ENCODE measurements at places on chromosomes 11 and 22. TPM values are rescaled to one million over a fixed set of nuclear protein-coding genes. Genes with fewer than 3 reads are reported as not detected.

Gene KIAA0930
- polyA plus RNA-seq = 25.2 TPM

Gene C1QTNF6
- polyA plus RNA-seq = 34.4 TPM

Gene PLAAT5
- polyA plus RNA-seq = 0.64 TPM

Gene MAPK8IP2
- polyA plus RNA-seq = 0.85 TPM

Gene TMPRSS5
- polyA plus RNA-seq = 0.60 TPM

Gene CFAP300
- polyA plus RNA-seq = 3.9 TPM
